ENCODE measurements at places on chromosomes 1 and 21.

GRCh38 chr1:4494558-4494957, 159.9 kb upstream of the AJAP1 start:
- no peak for DNase-seq

- DNase-seq: no peak
Observed at GRCh38 chr1:27099587-27100334, 55.2 kb downstream of the SLC9A1 start.

DNA sequence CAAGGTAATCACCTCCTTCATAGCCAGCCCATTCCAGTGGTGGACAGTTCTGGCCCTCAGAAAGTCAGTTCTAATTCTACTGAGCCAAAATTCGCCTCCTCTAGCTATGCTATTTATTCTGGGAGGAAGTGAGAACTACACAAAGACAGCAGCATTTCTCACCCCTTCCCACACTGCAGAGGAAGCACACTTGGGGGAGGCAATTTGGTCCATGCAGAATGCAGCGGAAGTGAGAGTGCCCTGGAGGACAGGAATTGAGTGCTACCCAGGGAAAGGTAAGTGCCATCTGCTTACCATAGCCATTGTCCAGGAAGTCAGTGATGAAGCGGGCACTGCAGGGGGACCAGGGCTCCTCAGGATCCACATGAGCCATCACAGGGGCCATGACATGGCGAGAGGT, 3.7 kb downstream of the ADAMTS4 start:
- DNase-seq: no peak

GRCh38 chr1:232634096-232634495, 4.2 kb upstream of the SIPA1L2 start:
- DNase-seq: no peak

GRCh38 chr1:165047994-165048393, 308.5 kb downstream of the LMX1A start:
- no peak for DNase-seq

GRCh38 chr1:12711536-12711935, 4.4 kb upstream of the AADACL3 start:
- no peak for DNase-seq

GRCh38 chr1:186463511-186463910, 2.6 kb upstream of the PDC start:
- no peak for DNase-seq

Data from T-helper 22 cell (primary cell).